ENCODE measurements at places on chromosomes 1 and 21.

DNA sequence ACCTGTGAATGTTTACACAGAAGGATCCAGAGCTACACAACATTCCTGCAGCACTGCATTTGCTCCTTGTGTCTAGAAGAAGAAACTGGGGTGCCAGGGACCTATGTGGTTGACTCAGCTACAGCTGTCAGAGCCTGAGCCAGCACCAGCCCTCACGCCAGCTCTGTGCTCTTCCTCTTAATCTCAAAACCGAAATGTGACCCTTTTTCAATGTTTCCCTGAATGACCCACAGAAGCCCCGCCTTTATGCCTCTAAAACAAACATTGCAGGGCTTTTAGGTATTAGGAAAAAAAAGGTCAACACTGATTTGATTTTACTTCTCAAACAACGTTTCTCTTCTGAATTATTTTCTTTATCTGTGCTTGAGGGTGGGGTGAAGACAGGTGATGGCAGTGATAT lies 260.5 kb downstream of the DYRK1A start:
- no peak overlapping the region for H3K27ac ChIP-seq
- H3K4me3 ChIP-seq: no peak overlapping the region
- DNase-seq: no peak
- peaks cover 14% of the 10 kb centered on the region for H3K4me1 ChIP-seq

- H3K36me3 ChIP-seq: no peaks in the 10 kb centered on the region
- H3K27me3 ChIP-seq: no peaks in the 10 kb centered on the region
- no peak overlapping the region for H3K4me3 ChIP-seq
- H3K27ac ChIP-seq: no peak overlapping the region
These were observed 7.0 kb downstream of the TNNT2 start for GRCh38 chr1:201370500-201370899.

DNA sequence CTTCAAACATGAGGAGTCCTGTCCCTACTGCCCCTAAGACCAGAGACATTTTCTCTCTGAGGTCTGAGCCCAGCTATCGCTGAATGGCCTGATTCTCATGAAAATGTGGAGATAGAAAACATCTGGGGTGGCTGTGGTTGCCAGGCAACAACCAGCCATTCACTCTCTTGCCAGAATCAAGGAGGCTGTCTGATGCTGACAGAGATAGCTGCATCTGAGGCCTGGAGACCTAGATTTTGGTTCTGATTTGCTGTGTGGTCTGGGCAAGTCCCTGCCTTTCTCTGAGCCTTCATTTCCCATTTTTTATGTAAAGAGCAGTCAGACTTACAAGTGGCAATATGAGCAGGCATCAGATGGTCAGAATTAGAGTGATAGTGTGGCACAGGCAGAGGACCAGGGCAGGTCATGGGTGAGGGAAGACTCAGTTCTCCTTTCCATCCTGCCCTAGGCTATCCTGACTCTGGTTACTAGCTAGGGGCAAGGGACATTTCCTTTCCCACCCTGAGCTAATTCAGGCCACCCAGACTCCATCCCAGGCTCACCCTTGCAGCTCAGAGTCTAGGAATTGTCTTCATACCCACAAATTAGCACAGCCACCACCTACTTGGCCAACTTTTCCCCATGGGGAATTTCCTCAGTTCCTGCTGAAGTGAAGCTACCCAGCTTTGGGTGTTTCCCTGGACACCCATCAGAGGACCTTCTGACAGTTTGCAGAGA lies 20.0 kb upstream of the RNF19B start:
- H3K4me1 ChIP-seq: peaks cover 11% of the 10 kb centered on the region
- H3K27ac ChIP-seq: no peak overlapping the region
- no peak overlapping the region for H3K4me3 ChIP-seq
- DNase-seq: no peak

- H3K4me1 ChIP-seq: no peaks in the 10 kb centered on the region
- no peaks in the 10 kb centered on the region for H3K36me3 ChIP-seq
- H3K27ac ChIP-seq: no peak overlapping the region
- H3K27me3 ChIP-seq: peaks cover 12% of the 10 kb centered on the region
These were observed 59.4 kb downstream of the ELK4 start for GRCh38 chr1:205572421-205572820.

- H3K36me3 ChIP-seq: peaks cover 16% of the 10 kb centered on the region
- H3K4me3 ChIP-seq: no peak overlapping the region
- H3K27ac ChIP-seq: peak overlapping the region; percentile 46
These were observed 60.4 kb downstream of the CAPN2 start for GRCh38 chr1:223772771-223773160.
